ENCODE measurements at places on chromosomes 7 and 10.

DNA sequence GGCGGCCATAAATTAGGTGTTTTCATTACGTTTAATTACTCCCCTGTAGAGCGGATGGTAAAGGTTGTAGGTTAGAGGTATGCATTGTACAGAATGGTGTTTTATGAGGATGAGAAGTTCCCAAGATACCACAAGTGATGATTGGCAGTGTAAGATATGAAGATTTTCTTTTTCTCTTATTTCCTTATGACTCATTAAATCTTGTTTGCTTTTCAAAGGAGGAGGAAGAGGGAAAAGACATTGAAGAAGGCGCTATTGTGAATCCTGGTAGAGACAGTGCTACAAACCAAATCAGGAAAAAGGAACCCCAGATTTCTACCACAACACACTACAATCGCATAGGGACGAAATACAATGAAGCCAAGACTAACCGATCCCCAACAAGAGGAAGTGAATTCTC, 133.9 kb downstream of the AASS start:
- no peak for DNase-seq

DNA sequence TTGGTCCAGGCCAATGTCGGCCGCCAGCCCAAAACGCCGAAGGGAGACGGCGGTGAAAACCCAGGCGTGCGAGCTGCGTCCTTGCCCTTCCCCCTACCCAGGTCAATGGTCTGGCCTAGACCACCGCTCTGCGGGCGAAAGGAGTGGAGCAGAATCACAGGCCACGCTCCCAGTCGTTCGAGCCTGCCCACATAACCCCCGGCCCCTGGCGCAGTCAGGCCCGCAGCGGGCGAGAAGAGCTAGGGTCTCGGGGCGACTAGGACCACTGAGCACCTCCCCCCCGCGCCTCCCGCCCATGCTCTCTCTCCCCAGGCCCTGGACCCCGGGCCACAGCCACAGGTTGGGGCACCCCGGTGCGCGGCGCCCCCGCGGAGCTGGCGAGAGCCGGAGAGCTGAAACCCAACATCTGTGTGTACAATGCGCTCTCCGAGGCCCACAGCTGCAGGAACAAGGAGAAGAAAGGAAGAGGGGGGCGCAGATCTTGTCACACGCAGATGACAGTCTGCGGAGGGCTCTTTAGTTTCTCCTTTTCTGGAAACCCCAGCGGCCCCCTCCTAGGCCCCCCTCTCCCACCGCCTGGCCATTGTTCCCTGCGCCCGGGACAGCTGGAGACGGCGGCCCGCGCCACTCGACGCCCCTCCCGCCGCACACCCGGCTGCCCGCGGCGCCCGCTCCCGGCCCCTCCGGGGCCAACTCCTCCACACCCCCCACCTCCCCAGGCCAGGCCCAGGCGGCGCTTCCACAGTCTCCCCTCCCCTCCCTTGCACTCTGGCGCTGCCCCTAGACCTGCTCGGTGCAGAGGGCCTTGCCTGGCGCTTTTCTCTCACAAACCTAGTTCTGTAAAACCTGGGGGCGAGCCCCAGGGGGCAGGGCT, 355.0 kb downstream of the DNAJB6 start:
- DNase-seq: no peak

DNA sequence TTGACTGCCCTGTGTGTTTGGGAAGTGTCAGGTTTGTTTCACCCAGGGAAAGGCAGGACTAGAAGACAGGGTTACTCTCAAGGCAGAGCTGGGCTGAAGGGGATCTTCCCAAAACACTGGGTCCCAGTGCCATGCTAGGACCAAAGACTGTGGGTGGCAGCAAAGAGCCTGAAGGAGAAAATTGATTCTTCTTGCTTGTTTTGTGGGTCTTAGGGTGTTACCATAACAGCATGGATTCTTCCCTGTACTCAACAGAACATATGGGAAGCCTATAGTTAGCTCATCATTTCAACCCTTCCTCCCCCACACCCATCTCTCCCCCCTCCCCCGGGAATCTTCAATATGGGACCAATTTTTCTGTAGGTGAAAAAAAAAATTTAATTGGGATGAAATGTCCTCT, 42.3 kb downstream of the TEX36 start:
- DNase-seq: no peak

GRCh38 chr7:121097577-121097976, 109.1 kb downstream of the CPED1 start:
- DNase-seq: no peak

DNA sequence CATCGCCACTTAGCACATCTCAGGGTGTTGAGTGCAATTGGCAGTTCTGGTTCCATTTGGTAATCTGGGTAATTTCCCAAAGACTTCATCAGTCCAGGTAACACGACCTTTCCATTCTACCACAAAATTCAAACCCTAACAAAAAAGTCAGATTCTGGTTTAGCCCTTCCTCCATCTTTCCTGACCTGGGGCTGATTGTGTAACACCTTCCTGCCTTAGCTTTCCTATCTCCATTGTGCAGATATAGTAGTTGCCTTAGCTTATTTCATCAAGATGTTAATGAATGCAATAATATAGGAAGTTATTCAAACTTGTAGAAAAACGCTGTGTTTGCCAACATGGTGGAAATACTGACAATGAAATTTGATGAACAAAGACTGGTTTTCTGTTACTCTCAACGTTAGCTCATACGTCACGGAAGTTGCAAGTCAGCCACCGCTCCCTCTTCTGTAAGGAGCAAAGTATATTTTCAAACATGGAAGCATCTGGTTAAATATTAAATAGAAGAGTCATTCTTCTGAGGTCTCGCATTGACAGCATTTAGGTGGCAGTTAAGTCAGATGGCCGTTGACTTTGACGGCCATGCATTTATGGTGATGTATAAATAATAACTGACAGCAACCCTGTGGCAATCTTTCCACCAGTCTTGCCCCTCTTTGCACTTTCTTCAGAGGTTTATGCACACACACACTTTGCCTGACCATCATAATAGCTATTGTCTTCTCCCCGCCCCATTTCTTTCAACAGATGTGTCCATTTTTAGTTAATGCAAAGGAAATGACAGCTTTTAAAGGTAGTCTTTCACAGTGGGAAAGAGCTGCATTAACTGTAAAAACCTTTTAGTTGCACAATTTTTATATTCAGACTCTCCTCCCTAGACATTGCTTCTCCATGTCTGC, 205.1 kb upstream of the BMPER start:
- DNase-seq: no peak

Data from stimulated activated CD4-positive, alpha-beta T cell treated with anti-CD3 and anti-CD28 coated beads, Interleukin-2, amount 100 ng/mL, for 4 hours (primary cell).